ENCODE measurements at places on chromosomes 6 and 20. TPM values are rescaled to one million over a fixed set of nuclear protein-coding genes. Genes with fewer than 3 reads are reported as not detected.
A peak's percentile ranks its signal among the peaks of the same experiment; 100 is the strongest.

PROKR2 gene
- not detected for total RNA-seq

MGME1 gene
- 16.6 TPM for total RNA-seq

TDP2 gene
- total RNA-seq = 29.1 TPM

COL9A3 gene
- 28.1 TPM for total RNA-seq

LCA5 gene
- 9.1 TPM for total RNA-seq

ESR1 gene
- 0.72 TPM for total RNA-seq

NKX2-2 gene
- total RNA-seq = 0.21 TPM

DNA sequence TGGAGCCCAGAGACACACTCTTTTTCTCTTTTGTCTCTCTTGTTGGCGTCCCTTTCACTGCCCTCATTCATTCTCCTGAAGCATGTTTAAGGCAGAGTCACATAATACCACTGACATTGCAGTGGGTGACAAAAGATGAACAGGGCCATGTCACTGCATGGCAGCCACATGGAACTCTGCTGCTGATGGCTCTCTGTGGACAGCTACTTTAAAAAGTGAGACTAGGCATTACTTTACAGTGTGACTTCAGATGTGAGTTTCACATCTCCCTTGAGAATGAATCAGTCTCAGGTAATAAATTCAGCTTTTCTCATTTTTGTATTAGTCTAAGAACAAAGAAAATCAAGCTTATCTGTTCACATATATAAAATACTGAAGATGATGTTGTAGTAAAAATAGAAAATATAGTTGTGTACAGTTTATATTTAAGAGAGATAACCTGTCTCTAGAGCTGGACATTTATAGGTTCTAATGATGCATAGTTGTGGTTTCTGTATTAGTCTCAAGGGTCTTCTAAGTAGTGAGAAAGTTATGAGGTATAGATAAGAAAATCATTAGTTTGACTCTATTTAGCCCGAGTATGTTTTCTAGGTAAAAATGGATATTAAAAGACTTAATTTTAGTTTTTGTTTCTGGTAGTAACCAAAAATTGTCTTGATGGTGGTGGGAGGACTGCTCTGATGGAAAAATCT lies 6.1 kb downstream of the MRS2 start:
- no peak for DNase-seq

DNA sequence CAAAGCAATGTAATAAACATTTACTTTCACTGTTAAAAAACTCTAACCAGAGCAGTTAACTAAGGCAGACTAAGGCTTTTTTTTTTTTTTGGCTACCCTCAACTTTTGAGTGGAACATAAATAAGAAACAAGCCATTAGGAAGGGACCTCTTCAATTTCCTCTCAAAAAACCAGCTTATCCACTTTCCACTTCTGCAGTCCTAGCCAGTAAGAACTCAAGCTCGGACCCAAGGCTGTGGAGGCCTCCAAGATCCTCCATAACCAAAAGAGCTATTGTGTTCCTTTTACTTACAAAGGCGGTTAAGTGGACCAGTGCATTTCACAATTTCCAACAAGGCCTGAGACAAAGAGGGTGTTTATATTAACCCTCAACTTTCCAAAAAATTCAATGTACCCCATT lies 5.3 kb downstream of the KCNK5 start:
- no peak for DNase-seq

DNA sequence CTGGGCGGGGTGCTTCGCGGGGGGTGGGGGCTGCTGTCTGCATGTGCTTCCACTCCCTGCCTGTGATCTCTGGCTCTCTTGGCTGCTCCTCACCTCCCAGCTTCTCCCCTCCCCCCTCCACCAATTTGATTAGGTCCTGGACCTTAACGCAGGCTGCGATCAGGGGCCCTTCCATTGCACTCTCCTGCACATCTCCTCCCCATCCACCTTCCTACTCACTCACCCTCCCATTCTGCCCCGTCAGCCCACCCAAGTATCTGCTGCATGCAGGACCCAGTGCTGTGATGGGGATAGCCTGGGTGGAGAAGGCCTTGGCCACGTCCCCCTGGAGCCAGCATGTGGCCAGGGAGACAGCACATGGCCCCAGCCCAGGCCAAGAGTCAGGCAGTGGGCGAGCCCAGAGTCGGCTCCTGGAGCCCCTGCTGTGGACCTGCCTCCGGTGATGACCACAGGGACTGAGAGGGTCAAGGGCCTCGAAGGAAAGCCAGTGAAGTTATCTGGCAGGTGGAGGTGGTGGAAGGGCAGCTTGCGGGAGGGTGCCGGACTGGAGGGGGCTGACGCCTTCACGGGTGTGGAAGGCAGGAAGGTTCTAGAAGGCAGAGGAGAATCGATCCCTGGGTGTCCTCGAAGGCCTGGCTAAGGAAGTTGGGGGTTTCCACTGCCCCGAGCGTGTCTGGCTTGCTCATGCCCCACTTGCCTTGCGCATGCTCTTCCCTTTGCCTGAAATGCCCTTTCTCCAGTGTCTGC lies 40.7 kb downstream of the SRC start:
- no peak for DNase-seq

- DNase-seq = no peak
These were observed 2.3 kb upstream of the HELZ2 start for GRCh38 chr20:63576311-63576710.

GRCh38 chr6:11092668-11093375 lies 812 bp upstream of the SMIM13 start:
- DNase-seq = no peak

DNA sequence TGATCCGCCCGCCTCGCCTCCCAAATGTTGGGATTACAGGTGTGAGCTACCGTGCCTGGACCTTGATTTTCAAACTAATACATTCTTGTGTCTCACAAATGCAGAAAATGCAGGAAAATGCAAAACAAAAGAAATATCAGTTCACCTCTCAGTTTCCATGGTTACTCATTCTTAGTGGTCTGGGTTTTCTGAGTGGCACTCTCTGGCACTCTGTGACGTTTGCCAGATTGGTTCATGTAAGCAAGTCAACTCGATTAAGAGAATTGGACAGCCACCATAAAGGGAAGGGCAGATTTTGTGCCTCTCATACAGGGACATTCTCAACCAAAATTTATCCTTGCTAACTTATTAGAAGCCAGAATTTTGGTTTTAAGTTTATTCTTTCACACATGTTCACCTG lies 8.6 kb downstream of the CMTR1 start:
- no peak for DNase-seq

GRCh38 chr6:88683734-88684133 lies 279.7 kb downstream of the RNGTT start:
- DNase-seq = no peak

DNA sequence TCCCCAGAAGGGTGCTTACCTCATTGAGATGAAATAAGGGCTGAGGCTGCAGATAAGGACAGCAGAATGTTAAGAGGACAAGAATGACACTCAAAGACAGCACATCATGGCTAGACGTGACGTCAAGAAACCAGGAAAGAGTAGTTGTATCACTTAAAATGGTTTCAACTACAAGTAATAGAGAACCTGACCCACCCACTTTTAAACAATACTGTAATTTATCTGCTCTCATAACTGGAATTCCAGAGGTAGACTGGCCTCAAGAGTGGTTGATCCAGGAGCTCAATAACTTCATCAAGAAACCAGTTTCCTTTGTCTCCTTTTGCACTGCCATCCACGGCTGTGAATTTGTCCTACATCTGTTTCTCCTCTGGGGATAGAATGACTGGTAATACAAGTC lies 187.1 kb downstream of the EYA4 start:
- DNase-seq = peak; percentile 18

DNA sequence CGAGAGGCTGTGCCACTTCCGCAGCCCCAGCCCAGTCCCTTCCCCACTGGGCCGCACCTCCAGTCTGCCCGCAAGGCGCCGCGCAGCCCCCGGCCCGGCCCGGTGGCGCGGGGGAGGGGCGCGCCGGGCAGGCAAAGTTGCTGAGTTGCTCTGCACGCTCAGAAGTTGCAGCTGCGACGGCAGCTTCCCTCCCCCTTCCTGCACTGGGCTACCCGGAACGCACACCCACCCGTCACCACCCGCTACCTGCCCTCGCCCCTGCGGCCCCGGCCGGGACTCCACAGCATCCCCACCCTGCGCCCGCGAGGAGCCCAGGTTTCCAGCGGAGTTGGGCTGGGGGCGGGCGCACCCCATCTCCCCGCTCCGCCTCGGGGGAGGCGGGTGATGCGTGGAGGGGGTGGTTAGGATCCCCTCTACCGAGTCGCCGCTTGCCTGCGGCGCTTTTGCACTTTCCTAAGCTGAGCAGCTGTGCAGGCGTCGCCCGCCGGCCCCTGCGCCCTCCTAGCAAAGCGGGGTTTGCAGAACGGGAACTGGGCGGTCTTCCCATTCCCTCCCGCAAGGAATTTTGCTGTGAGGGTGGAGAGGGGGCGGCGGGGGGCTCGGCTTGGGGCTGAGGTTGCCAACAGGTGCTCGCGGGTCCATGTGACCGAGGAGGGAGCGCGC lies 55.9 kb upstream of the RREB1 start:
- DNase-seq = peak; percentile 84

GRCh38 chr6:11944111-11944510 lies 68.0 kb upstream of the HIVEP1 start:
- no peak for DNase-seq

All from tongue (tissue), 3 donors.